Right renal pelvis (tissue), 4 donors: ENCODE measurements at places on chromosomes 11 and 22. TPM values are rescaled to one million over a fixed set of nuclear protein-coding genes. Genes with fewer than 3 reads are reported as not detected.

The BTBD10 gene
- polyA plus RNA-seq: 28.9 TPM

The NRGN gene
- 29.3 TPM for polyA plus RNA-seq

The UPK3A gene
- 8.8 TPM for polyA plus RNA-seq

The CATSPERZ gene
- not detected for polyA plus RNA-seq

DNA sequence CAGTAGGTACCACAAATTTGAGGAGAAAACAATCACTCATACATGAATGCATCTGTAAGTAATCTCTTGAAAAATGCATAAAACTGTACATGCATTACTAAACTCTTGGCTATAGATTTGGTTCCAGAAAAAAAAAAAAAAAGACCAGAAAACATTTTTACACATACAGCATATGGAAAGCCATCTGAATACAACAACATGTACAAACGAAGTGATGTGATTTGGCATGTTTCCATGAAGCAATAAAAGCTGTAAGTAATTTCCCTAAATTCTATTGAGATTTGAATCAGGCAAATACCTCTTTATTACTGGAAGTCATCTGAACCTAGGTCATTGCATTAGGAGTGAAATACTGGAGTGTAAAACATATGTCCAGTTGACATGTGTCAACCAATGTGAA is 31.9 kb upstream of the ZC3H12C start:
- no peak for DNase-seq

- no peak for DNase-seq
Observed at GRCh38 chr11:94184362-94184761, 55.7 kb downstream of the PANX1 start.

- no peak for DNase-seq
Observed at GRCh38 chr11:76459299-76459698, 14.5 kb downstream of the EMSY start.

DNA sequence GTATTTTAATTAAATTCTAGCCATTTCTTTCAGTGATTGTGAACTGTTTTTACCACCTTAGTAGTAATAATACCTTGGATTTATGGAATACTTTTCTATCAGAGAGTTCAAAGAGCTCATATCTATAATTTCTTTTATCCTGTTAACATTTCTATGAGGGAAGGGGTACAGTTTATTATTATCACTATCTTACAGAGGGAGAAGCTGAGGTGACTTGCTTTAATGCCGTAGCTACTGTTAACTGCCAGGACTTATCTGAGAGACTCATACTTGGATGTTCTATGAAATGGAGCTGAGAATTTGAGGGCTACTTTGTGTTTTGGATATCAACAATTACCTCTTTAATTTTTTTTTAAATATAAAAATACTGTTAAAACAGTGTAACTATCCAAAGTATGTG is 3.3 kb downstream of the REXO2 start:
- no peak for DNase-seq

DNA sequence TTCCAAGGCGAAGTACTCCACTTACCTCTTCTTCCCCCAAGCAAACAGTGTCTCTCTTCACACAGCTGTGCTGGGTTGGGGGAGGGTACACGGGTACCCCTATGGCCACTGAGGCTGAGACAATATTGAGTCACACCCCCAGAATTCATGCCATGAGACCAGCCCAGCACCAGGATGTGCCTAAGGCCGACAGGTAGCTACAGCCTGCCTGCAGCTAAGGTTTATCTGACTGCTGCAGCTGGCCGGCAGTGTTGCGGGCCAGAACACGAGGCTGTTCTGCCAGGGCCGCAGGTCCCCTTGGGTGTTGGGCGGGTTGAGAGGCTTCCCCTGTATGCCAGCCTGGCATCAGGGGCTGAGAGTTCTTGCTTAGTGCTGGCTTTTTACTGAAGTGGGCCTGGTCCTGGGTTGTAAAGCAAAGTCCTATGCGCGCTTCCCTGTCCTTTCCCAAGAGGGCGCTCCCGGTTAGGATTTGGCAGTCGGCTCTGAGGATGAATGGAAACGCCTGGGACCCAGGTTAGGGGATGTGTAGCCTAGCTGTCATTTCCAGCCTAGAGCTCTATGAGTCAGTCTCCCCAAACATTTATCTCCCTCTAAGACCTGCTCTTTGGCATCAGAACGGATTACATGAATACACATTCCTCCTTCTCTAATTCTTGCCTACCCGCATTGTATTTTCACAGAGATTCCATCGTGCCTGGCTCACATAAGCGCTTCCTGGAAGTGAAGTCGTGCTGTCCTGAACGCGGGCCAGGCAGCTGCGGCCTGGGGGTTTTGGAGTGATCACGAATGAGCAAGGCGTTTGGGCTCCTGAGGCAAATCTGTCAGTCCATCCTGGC is 7.1 kb downstream of the USP18 start:
- DNase-seq: no peak

DNA sequence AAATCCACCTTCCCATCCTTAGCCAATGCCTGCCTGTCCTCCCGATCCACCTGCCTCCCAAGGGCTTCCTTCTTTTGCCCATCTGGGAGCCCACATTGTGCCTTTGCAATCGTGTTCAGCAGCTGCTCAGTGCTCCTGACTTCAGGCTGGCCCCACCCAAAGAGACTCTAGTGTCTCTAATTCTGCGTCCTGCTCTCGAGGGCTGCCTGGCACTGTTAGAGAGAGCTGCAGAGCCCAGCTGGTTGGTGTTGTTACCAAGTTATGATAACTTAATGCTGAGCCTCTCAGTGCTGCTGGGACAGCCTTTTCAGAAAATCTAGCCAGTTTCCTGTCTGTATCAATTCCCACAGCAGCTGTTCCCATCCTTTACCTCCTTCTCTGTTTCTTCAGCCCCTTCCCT is 69.1 kb downstream of the MICAL2 start:
- no peak for DNase-seq

GRCh38 chr11:76935042-76935441 is 74.3 kb downstream of the ACER3 start:
- no peak for DNase-seq

DNA sequence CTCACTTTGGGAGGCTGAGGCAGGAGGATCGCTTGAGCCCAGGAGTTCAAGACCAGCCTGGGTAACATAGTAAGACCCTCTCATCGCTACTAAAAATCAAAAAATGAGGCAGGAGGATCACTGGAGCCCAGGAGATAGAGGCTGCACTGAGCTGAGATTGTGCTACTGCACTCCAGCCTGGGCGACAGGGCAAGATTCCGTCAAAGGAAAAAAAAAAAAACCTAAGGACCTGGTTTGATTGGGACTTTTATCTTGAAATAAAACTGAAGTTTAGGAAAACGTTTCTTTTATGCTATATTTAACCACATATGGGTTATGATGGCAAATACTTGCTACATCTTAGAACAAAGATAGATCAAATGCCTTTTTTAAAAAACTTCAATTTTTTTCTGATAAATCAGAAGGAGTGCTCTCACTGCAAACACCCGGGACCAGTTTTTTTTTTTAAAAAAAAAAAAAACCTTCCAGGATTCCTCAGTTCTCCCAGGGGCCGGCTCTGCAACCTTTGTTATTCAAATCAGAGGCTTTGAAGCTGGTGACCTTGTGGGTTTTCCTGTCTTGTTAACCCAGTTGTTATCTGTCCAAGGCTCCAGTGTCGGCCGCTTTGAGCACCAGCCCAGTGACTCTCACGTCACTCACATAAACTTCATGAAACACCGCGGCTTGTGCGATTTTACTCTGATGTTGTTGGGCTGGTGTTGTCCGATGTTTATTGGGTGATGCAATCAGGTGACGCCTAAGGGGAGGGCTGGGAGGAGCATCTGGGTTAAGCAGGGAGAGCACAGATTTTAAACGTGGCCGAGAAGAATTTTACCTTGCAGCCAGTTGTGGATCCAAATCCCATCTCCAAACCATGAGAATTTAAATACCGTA is 24.7 kb upstream of the SLC22A12 start:
- peak; percentile 77 for DNase-seq

DNA sequence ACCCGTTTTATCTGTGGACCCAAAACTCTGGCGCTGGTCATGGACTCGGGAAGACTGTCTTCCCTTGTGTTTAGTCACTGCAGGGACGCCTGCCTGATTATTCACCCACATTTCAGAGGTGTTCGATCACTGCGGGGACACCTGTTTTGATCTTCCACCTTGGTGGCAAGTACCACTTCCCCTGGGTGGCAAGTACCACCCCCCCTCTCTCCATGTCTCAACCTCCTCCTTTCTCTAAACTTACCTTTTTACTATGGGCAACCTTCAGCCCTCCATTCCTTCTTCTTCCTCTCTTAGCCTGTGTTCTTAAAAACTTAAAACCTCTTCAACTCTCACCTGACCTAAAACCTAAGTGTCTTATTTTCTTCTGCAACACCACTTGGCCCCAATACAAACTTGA is 1.9 kb upstream of the NDUFC2 start:
- no peak for DNase-seq

- DNase-seq: no peak
Observed at GRCh38 chr11:70604630-70605467, 206.5 kb downstream of the CTTN start.

GRCh38 chr11:69216647-69217051 is 60.9 kb downstream of the SMIM38 start:
- no peak for DNase-seq

DNA sequence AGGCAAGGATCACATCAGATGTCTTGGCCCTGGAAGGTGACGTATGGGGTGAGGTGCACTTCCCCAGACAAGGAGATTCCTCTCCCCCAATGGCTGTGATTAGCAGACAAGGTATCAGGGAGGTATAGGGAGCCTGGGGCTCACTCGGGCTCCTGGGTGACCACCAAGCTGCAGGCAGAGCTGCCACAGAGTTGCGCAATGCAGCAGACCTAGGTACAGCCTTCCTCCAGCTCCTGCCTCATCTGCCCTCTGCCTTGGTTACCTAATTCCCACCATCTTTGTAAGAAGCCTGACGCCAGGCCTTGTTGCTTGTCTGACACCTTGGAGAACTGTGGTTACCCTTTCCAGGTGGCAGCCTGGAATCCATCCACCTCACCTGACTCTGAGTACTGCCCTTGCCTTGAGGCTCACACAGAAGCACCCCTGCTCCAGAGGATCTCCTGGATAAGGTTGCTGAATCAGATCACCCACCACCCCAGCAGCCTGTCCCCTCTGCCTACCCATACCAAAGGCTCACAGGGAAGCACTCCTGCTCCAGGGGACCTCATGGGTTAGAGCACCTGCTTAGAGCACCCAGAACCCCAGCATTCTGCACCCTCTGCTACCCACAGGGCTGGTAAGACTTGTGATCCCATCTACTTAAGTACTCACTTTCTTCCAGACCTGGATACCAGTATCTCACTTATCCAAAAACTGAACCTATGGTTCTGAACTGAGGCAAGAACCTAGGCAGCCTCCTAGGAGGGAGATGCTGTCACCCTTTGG is 40.4 kb downstream of the GAB4 start:
- DNase-seq: no peak

- DNase-seq: no peak
Observed at GRCh38 chr22:22397292-22397870, 111.2 kb downstream of the ZNF280B start.

- DNase-seq: no peak
Observed at GRCh38 chr22:22142661-22143060, 101.9 kb upstream of the VPREB1 start.
